ENCODE measurements at places on chromosomes 4 and X.

GRCh38 chrX:20825984-20826383 is 548.2 kb upstream of the CNKSR2 start:
- no peak for DNase-seq

GRCh38 chr4:7027284-7027683 is 15.9 kb upstream of the TADA2B start:
- DNase-seq, result no peak

GRCh38 chr4:165319030-165319429 is 8.4 kb upstream of the MSMO1 start:
- DNase-seq, result no peak

- no peak for DNase-seq
Observed at GRCh38 chrX:39969099-39969818, 128.5 kb downstream of the BCOR start.

DNA sequence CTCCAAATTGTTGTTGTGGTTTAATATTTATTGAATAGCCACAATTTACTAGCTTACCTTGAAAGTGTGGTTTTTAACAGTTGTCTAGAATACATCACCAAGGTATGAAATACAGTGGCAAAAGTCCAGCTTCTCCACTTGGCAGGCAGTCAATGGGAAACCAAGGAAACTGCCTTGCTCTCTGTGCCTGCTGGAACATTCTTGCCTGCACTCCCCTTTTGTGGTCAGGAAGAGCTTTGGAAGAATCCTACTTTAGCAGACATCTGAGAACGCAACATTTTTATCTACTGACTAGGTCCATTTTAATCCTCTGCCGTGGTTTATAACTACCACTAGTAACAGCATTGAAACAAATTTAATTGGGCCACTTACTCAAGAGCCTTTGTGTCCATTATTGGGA is 64.5 kb downstream of the TENM3 start:
- no peak for DNase-seq

- no peak for DNase-seq
Observed at GRCh38 chr4:39427520-39428114, 20.9 kb downstream of the KLB start.
